IMR-90 (cell line): ENCODE measurements at places on chromosomes 5 and 9. TPM values are rescaled to one million over a fixed set of nuclear protein-coding genes. Genes with fewer than 3 reads are reported as not detected.

DNA sequence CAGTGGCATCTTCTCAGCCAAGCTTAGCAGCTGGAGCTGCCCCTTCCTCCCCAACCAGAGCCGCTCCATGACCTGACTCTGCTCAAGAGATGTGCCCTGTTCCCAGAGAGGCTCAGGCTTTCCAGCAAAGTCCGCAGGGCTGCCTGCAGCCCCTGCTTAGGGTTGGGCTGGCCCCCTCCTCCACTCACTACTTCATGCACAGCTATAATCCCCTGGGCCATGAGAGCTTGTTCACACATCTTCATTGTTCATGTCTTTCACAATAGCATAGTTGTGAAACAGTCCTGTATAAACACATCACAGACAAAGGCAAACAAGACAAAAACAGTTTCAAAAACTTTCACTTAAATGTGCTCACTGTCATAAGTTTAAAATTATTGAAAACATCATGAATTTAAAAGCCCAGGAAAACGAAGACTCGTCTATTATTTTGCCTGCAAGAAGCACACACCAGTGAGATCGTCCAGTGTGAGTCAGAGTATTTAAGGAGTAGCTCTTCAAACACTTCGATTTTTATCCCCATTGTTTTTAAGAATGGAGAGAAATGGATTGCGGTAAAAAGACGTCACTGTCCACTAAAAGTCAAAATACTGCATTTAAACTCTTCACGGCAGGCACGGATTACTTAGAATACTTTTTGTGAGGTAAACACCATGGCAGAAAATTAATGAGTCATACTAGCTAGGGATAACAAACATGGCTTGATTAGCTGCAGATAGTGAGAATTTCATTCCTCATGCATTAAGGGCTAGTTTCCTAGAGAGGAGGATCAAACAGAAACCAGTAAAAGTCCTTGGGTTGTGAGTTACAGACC lies 40.7 kb upstream of the S1PR3 start:
- H3K36me3 ChIP-seq: no peaks in the 10 kb centered on the region
- peaks cover 30% of the 10 kb centered on the region for H3K4me1 ChIP-seq
- H3K27ac ChIP-seq: peak overlapping the region; percentile 68; the same call in 1 of the 2 replicates
- no peak overlapping the region for H3K4me3 ChIP-seq

GRCh38 chr5:170863646-170864045 lies 1.8 kb downstream of the RANBP17 start:
- no peaks in the 10 kb centered on the region for H3K36me3 ChIP-seq
- peak; percentile 82 for DNase-seq
- H3K4me3 ChIP-seq: no peak overlapping the region
- H3K27ac ChIP-seq: no peak overlapping the region

GRCh38 chr9:16342246-16343020 lies 528.0 kb downstream of the BNC2 start:
- no peaks in the 10 kb centered on the region for H3K36me3 ChIP-seq
- no peak for DNase-seq
- H3K4me1 ChIP-seq: peaks cover 13% of the 10 kb centered on the region
- no peak overlapping the region for H3K27ac ChIP-seq
- H3K4me3 ChIP-seq: no peak overlapping the region

ANKRD34B gene
- not detected in 2 replicates for total RNA-seq

TLX3 gene
- total RNA-seq: not detected in 2 replicates
